ENCODE measurements at places on chromosomes 1 and 21.

DNA sequence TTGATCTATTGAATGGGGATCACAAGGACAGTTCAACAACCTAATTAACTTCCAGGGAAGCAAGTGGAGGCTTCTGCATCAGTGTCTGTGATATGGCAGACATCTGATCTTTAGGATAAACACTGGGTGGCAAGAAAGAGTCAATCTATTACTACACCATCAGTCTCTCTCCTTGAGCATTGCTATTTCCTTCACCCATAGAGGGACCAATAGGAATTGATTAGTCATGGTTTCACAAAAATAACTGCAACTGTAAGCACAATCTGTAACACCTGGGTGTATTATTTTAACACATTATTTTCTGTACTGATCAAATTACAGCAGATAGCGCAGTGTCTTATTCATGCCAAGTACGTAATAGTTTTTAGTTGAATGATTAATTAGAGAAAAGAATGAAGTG lies 50.3 kb downstream of the USP24 start:
- no peak for DNase-seq

DNA sequence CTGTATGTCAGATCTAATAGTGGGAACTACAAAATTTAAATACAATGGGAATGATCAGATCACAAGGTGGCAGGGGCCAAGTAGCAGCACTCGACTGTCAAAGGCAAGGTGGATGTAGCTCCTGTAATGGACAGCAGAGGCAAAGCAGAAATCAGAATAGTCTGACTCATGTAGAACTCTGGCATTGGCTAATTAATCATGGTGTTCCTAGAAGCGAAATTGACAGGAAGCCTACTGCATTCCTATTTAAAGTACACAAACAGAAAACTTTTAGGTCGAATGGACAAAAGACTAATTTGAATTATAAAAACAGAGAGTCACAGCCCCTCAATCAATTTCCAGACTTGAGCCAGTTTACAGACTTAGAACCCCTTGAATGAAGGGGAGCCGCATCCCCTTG lies 17.4 kb upstream of the IL12RB2 start:
- no peak for DNase-seq

GRCh38 chr1:35809114-35810095 lies 1.6 kb downstream of the AGO4 start:
- no peak for DNase-seq

DNA sequence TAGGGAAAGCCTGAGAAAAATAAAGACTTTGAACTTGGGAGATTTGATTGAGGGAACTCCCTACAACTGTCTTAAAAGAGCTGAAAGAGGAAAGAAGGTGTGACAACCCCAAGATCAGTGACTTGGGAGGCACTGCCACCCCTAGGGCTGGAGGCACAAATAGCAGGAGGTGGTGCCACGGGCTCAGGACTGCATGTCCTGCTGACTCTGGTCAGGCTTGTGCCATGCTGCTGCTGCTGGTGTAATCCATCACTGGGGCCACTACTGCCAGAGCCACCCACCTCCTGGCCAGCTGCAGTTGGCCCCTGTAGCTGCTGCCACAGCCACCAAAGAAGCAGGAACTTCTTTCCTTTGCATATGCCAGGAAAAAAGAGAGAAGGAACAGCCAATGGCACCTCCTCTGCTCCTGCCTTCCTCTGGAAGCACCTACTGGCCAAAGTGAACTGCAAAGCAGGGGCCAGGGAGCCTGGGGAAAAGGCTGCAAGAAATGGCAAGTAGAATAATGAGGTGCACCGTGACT lies 730.3 kb downstream of the PTPRU start:
- DNase-seq = no peak

GRCh38 chr21:16243396-16243795 lies 513.6 kb downstream of the USP25 start:
- no peak for DNase-seq

DNA sequence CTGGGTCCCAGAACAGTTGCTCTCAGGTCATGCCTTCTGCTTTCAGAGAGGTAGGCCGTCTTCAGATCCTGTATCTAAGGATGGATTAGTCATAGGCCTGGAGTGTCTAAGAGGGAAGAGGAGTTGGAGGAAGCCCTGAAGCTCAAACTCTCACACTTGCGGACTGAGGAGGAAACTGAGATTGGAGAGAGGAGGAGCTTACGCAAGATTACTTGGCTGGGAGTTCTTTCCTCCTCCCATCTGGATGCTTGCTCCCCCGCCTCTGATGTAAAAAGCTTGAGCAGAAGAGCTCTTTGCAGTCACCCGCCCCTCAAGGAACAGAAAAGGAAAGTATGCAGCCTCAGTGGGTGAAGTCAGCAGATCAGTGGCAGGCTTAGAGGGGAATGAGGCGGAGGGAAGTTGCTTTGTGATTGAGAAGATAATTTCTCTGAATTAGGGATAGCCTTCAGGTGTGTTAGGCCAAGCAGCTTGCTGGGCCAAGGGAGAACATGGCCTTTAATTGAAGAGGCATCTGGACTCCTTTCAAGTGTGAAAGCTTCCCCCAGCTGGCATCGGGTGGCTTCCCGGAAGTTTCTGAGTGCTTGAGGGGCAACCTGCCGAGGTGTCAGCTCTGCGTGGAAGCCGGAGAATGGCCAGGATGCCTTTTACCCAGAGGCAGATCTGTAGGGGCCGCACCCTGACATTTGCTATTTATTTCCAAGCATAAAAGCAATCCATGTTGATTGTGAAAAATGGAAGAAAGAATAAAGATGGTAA lies 6.6 kb downstream of the ADORA1 start:
- DNase-seq = no peak

- no peak for DNase-seq
Measured at GRCh38 chr1:181909010-181909409, 152.5 kb downstream of the ZNF648 start.

- DNase-seq = no peak
Measured at GRCh38 chr1:155860970-155861510, 1.7 kb downstream of the SYT11 start.

GRCh38 chr1:11337580-11338073 lies 64.6 kb downstream of the UBIAD1 start:
- peak; percentile 84 for DNase-seq

GRCh38 chr1:239337799-239338430 lies 48.5 kb upstream of the CHRM3 start:
- no peak for DNase-seq
